ENCODE measurements at places on chromosomes 16 and 17.
A peak's percentile ranks its signal among the peaks of the same experiment; 100 is the strongest.

GRCh38 chr16:23945243-23945642, 109.5 kb downstream of the PRKCB start:
- no peak for DNase-seq

- peak; percentile 69 for DNase-seq
Measured at GRCh38 chr17:7060165-7060891, 16.4 kb upstream of the SLC16A11 start.

DNA sequence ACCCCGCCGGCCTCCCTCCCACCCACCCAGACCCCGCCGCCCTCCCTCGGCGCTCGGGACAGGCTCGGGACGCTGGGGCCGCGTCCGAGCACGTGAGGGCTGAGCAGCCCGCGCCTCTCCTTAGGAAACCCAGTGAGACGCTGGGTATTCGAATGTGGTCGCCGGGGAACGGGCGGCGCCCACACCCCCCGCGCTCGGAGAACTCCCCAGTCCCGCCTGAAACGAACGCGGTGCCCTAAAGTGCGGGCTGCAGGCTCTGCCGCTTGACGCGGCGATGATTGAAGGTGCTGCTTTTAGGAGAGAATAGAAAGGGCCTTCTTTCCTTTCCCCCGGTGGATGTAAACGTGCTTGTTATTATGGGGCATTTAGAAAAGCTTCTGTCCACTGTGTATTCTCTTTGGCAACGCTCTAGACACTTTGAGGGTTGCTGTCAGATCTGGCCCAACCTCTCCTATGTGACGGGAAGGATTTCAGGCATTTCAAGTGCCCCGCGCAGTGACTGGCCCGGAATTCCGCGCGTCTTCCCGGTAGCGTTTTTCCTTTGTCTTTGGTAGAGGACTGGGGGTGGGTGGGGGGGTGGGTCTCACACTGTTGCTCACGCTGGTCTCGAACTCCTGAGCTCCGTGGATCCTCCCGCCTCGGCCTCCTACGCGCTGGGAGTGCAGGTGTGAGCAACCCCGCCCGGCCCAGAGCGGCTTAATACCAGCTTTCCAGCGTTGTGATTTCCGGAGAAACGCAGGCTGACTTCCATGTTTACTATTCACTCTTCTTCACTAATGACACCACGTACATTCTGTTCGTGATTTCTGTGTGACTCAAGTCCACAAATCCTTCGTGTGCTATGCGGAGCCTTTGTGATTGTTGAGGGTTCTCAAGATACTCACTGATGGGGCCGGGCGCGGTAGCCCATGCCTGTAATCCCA, 21.8 kb upstream of the FOXK2 start:
- peak; percentile 55 for DNase-seq

DNA sequence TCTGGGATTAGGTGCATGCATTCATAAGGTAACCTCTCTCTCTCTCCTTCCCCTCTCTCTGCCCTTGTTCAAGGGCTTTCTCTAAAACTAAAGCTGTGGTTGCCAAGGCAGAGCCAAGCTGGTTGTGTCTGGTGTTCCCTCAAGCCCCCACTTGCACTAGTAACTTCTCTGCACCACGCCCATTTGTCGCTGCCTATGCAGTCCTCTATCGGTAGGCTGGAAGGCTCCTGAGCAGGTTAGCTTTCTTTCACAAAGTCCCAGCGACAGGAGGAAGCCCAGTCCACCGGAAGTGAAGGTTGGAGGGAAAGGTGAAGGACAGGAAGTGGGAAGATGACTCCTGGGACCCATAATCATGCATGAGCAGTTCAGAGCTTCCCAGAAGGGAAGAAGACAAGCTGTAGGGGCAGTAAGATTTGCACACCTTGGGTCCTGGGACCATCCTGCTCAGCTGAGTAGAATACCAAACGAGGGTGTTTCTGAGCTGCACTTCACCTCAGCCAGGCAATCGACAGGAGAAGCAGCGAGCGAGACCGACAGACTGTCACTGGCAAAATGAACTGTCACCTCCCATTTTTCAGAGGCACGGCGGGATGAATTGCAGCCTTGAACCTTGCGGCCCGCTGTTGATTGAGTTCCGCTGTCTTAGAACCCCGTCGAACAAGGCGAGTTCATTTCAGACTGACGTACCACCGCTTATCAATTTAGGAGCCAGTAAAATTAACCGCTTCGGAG, 14.7 kb upstream of the SKAP1 start:
- DNase-seq, result peak; percentile 53

- no peak for DNase-seq
Measured at GRCh38 chr17:70863436-70864248, 694.3 kb downstream of the KCNJ2 start.

DNA sequence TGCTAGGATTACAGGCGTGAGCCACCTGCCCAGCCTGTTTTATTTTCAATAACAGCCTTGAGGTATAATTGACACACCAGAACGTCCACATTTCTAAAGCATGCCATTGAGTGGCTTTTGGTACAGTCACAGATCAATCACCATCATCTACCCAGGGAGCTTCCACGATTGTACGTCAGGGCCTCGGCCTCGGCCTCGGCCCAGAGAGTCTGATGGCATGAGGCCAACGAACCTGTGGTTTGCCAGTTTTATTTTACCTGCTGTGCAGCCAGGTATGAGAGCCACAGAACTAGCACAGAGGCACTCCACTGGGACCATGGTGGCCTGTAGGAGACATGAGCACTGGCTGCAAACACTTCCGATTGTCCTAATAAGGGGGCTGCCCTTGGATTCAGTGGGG, 8.3 kb downstream of the UBALD1 start:
- no peak for DNase-seq

- no peak for DNase-seq
Measured at GRCh38 chr16:88346680-88347505, 35.9 kb upstream of the ZNF469 start.

DNA sequence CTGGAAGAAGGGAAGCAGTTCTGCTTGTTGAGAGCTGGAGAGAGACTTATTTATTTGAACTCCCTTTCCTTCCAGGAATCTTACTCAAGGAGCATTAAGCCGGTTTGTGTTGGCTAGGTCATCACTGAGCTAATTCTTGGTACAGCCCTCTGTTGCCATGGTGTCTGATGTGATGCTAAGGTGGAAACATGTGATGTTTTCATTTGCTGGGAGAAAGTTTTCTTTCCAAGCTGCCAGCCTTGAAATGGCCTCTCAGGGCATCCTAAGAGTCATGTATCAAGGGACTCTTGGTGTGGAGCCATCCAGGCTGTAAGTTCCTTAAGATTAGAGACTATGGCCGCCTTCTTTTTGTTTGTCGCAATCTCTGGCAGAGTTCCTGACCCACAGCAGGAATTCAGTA, 4.2 kb downstream of the PSKH1 start:
- no peak for DNase-seq

GRCh38 chr16:85652431-85653221, 36.1 kb downstream of the GINS2 start:
- DNase-seq, result peak; percentile 28

DNA sequence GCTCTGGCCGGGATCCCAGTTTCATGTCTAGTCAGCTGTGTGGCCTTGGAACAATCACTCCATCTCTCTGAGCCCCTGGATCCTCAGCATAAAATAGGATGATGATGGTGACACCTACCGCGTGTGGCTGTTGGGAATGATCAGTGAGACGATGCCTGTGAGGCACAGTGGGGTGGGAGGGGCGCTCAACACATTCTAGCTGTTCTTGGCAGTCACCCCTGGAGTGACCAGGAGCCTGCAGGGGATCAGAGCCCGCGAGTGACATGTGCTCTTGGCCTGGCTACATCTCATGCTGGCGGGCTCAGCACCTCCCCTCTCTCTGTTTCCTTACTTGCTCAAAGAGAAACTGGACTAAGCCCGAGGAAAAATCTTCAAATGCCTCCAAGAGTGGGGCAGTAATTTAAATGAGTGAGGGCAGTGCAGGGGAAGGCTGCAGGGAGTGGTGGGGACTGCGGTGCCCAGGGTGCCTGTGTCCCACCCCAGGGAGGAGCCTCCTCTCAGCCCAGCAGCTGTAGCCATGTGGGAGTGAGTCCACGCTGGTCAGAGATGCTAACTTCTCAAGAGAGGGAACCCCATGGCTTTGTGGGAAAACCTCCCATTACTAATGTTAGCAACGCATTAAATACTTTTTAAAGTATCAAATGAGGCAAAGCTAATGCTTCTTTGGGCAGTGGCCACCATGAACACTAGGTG, 23.1 kb upstream of the DOK4 start:
- no peak for DNase-seq

GRCh38 chr17:41492351-41492750, 2.6 kb upstream of the KRT36 start:
- no peak for DNase-seq

DNA sequence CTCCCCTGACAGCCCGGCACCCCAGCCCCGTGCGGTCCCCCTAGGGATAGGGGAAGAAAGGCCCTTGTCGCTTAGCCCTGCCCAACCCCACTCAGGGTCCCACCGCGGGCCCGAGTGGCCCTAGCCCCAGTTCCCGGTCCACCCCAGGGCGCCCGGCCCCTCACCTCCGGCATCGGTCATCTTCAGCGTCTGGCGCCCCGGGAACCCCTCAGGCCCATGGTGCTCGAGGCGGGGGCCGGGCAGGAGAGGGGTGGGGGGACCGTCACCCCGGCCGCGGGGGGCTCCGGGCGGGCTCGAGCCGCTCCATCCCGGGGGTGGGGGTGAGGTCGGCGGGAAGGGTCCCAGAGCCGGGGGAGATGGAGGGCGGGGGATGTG, 620 bp downstream of the SAMD14 start:
- DNase-seq, result no peak

DNA sequence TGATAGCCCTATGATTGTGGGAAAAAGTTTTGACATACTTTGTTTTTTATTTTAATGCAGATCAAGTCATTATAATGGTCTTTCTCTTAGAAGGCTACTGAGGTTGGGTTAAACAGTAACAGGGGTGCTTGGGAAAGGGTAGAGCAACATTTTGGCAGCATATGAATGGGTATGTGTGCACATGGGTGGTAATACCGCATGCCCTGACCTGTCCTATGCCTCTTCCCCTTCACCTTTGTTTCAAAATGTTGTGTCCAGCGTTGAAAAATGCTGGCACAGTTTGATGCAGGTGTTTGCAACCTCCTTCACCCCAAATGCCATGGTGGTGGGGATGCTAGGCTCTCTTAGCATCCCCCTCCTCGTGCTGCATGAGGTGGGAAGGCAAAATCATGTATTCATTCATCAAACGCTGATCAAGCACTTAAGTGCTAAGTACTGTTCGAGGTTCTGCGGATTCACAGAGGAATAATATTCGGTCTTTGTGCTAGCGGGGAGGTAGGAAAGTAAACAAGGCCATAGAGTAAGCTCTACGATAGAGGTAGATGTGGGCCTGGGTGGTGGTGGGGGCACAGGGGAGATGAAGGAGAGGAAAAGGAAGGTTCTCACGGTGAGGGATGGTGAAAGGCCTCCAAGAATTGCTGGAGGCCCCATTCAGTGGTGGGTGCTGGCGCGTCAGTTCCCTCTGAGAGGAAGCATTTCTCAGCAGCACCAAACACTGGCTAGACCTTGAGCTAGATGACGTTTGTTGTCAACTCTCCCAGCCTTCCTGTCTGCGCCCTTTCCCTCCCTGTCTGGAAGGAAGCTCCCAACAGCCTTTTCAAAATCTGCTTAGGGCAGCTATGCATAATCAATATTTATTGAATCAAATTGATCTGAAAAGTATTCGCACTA, 13.3 kb upstream of the MARCHF10 start:
- DNase-seq, result no peak

DNA sequence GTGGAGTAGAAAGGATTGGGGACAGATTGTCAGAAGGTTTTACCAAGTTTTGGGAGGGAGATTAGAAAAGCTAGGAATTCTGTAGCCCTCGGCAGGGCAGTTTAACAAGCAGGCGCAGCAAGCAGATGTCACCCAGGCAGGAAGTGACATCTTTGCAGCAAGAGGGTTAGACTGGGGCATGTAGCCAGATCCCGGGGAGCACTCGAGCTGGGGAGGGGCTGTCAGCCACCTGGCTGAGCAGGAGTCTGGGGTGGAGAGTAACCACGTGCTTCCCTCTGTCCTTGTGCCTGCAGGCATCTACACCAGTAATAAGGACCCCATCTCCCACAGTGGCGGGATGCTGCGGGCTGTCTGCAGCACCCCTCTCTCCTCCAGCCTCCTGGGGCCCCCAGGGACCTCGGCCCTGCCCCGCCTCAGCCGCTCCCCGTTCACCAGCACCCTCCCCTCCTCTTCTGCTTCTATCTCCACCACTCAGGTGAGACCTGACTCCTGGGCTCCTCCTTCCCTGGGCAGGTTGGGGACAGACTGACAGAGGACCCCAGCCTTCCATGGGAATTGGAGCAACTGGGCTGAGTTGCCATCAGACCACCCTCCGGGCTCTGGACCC, 12.2 kb downstream of the MLLT6 start:
- DNase-seq, result no peak

DNA sequence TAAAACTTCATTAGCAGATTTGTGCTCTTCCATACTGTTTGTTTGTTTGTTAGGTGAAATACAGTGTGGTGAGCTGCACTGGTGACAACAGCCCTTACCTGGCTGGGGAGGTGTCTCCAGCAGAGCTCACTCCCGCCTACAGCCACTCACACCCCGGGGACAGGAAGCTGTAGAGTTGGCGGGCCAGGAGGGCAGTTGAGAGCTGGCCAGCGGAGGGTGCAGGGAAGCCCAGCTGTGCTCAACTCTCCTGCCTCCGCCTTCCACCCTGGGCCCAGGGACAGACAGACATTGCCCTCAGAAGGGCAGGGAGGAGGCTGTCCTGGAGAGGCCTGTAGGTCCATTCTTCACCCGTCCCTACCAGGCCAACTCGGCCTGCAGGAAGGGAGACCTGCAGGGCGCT, 48.6 kb upstream of the PVALEF start:
- DNase-seq, result no peak

DNA sequence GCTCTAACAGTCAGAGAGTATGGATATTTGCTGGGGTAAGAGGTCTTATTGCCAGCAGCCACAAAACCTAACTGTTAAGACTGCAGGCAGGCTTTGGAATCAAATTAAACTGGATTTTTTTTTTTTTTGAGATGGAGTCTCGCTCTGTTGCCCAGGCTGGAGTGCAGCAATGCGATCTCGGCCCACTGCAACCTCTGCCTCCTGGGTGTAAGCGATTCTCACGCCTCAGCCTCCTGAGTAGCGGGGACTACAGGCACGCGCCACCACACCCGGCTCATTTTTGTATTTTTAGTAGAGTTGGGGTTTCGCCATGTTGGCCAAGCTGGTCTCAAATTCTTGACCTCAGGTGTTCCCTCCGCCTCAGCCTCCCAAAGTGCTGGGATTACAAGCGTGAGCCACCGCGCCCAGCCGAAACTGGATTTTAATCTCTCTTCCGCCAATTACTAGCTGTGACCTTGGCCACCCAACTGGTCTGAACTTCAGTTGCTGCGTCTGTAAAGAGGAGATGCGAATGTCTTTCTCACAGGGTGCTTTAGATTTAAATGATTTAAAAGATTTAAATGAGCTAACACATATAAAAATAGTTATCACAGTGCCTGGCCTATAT, 842 bp downstream of the MRPL10 start:
- DNase-seq, result no peak

All from stimulated activated CD4-positive, alpha-beta T cell treated with anti-CD3 and anti-CD28 coated beads, Interleukin-15, amount 100 ng/mL, for 24 hours (primary cell).